Suppressor macrophage (primary cell): ENCODE measurements at places on chromosomes 3 and 15.

DNA sequence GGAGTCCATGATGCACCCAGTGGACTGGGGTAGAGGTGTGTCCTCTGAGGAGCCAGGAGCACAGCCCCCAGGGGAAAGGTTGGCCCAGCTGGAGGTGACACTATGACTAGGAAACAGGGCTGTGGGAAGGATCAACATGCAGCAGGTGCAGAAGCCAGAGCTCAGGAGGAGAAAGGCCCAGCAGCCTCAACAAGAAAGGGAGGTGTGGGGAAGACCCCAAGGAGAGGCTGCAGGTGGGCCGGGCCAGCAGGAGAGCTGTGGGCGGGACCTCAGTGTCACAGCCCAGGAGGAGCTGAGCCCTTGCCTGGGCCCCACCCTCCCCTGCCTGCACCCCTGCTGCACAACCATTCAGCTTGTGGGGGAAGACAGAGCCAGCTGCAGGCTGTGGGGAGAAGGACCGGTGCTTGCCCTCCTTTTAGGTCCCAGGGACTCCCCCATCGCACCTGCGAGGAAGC is 18.4 kb upstream of the KLF13 start:
- DNase-seq = no peak

GRCh38 chr15:65197337-65197645 is 12.1 kb upstream of the CLPX start:
- no peak for DNase-seq

- DNase-seq = no peak
Measured at GRCh38 chr15:80958818-80959495, 30.7 kb downstream of the MESD start.

DNA sequence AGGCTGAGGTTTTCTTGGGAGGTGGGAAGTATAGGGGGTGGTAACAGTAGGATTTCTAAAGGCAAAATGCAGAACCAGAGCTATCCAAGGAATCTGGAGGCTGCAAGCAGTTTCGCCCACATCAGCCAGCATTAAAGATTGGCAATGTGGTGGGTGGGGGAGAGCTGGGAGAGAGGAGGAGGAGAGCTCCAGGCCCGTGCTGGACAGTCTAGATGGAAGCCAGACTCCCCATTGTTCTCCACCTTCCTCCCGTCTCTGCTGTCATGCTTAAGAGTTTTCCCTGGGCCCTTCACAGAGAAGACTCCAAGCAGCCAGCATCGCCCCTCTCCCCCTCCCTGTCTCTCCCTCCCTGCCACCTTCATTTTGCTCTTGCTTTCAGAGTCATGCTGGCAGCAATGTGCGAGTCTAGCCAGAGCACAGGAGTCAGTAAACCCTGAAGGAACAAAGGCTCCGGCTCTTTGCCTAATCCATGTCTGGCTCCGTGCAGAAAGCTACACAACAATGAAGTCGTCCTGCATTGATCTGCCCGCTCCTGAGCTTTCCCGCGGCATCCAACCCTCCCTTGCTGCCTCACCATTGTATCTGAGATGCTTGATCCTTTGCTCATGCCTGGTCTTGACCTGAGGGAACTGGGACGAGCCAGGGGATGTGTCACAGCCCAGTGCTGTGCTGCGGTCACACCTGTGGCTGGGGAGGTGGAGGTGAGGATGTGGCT is 282.9 kb downstream of the NTRK3 start:
- DNase-seq = no peak

GRCh38 chr3:121995161-121996137 is 26.6 kb downstream of the ILDR1 start:
- DNase-seq = peak; percentile 91

GRCh38 chr3:22582266-22582665 is 620.9 kb upstream of the UBE2E2 start:
- DNase-seq = no peak

DNA sequence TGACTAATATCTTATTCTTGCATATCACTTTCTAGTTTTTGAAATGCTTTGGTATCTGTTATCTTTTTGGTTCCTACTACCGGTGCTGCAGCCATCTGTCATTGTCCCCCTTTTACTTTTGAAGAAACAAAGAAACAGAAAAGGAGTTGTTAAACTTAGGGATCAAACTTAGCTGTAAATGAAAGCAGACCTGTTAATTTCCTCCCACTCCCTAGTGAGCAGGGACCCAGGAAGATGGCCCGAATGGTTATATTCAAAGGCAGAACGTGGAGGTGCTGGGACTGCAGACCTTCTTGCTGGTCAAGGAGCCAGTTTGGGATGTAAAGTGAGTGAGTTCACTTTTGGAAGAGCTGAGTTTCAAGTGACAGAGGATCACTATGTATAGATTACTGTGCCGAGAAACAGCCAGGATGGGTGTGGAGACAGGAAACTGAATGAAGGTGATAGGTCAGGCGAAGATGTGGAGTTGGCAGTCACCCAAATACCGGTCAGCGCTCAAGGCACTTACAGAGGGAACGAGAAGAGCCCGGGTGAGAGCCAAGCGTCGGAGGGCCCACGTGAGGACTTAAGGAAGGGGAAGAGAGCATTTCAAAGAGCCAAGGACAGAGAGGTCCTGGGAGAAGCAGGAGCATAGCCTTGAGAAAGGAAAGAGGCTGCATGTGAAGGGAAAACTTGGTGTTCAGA is 20.1 kb downstream of the KBTBD8 start:
- DNase-seq = peak; percentile 45

DNA sequence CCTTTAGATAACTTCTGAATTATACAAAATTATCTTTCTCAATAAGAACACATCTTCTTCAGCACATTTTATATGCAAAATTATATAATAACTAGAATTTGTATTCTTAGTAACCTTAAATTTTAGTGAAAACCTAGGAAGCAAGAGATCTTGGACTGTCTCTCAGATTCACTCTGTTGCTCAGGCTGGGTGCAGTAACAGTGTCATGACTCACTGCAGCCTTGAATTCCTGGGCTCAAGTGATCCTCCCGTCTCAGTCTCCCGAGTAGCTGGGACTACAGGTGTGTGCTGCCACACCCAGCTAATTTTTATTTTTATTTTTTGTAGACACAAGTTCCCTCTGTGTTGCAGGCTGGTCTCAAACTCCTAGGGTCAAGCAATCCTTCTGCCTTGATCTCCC is 29.9 kb downstream of the MKRN3 start:
- DNase-seq = no peak
